ENCODE measurements at places on chromosomes 7 and 10. TPM values are rescaled to one million over a fixed set of nuclear protein-coding genes. Genes with fewer than 3 reads are reported as not detected.
A peak's percentile ranks its signal among the peaks of the same experiment; 100 is the strongest.

- DNase-seq, result peak; percentile 68
These were observed 51.7 kb downstream of the HSPA12A start for GRCh38 chr10:116690356-116691322.

GRCh38 chr10:20004087-20004523 is 187.9 kb downstream of the PLXDC2 start:
- DNase-seq, result peak; percentile 86

DNA sequence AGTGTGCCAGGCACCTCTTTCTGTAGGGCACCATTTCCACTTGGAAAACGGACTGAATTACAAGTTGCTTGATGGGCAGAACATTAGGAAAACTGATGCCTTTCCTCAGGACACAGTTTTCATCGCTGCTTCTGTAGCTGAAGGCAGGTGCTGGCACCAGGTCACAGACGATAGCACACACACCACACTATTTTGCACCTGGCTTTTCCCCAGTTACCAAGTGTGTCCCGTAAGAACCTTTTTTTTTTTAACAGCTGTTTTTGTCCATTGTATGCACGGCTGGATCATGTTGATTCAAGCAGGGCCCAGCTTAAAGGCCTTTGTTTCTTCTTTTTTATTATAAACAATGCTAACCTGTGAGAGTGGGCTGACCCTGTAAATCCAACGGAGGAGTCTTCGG is 1.3 kb upstream of the GET4 start:
- no peak for DNase-seq

- DNase-seq, result no peak
These were observed 83.4 kb downstream of the MDFIC start for GRCh38 chr7:115005251-115005650.

Gene NEURL1
- total RNA-seq, result 0.37 TPM

- DNase-seq, result no peak
These were observed 162.8 kb upstream of the KCND2 start for GRCh38 chr7:120110169-120110568.

Gene FAM25A
- not detected for total RNA-seq

Gene WEE2
- total RNA-seq, result not detected

Gene LGI1
- total RNA-seq, result 2.6 TPM

DNA sequence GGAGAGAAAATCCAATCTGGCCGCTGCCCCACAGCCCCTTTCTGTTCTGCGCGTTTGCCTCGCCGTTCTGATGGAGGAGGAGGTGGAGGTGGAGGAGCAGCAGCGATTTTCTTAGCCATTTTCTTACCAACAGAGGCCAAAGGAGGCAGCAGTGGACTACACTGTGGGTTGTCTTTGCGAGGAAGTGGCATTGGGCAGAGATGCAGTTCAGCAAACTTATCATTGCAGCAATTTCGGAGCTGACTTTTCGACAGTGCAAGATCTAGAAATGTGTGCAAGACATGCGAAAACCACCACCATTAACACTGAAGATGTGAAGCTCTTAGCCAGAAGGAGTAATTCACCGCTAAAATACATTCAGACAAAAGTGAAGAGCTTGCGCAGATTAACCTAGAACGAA is 1.9 kb upstream of the ARL4A start:
- no peak for DNase-seq

DNA sequence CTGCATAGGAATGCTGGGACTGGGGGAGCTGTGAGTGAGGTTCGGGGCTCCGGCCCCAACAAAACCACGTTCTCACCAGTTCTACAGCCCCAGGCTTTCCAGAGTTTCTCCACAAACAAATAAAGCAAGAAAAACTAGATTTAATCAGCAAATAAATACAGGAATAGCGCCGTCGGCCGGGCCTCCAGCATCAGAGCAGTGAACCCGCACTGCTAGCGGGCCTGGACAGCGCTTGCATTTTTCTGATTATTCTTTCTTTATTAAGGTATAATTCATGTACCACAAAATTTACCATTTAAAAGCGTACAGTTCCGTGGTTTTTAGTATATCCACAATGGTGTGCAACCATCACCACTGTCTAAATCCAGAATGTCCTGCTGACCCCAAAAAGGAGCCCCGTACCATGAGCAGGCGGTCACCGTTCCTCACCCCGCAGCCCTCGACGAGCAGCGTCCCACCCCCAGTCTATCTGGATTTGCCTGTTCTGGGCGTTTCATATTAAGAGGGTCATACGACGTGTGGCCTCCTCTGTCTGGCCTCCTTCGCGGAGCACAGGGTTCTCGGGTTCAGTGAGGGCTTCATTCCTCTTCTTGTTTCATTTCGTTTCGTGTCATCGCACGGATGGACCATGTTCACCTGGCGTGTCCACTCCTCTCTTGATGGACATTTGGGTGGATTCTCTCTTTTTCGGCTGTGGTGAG is 35.5 kb upstream of the FOXL3 start:
- peak; percentile 34 for DNase-seq

DNA sequence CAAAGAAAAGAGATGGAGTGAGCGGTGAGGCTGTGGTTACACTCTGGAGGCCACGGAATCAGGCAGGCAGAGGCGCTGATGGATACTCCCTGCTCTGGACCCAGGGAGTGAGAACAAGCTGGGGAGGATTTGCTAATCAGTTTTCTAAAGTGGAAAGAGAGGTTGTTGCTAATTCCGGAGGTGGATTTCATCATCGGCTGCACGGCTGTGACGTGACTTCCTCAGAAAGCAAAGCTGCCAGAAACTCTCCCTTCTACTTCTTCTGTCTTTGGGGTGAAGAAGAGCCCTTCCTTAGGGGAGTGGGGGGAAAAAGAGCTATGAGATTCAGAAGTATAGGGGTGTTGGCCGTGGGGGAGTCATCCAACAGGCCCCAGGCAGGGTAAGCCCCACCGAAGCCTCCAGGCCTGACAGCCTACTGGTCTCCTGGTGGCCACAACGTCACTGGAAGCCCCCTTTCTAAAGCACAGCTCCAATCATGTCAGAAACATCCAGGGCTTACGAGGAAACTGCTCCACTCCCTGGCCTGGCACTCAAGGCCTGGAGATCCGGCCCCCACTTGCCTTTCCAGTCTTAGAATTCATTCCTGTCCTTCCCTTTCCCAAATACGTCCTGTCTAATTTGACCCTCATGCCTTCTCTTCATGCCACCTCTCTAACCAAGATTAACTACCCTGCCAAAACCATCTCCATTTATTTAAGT is 114.5 kb downstream of the HIP1 start:
- peak; percentile 85 for DNase-seq

DNA sequence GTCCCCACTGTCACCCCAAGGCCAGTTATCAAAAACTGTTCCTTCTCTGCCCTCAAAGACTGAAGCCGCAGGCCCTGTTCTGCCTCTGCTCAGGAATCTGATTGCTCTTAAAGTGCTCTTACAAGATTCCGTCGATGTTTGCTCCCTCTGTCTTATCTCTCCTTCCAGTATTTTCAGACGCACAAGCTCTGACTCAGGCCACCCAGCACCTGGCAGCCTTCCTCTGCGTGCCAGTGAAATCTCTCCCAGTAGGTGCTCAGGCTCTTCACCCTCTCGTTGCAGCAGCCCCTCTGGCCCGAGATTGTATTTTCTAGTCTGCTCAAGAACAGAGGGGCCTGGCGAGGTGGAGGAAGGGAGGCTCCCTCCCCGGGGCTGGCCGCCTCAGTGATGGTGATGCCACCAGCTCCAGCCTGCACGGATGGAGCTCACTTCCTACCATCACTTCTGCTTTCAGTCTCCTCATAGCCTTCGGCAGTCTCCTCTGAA is 276.2 kb downstream of the USP6NL start:
- DNase-seq, result no peak

DNA sequence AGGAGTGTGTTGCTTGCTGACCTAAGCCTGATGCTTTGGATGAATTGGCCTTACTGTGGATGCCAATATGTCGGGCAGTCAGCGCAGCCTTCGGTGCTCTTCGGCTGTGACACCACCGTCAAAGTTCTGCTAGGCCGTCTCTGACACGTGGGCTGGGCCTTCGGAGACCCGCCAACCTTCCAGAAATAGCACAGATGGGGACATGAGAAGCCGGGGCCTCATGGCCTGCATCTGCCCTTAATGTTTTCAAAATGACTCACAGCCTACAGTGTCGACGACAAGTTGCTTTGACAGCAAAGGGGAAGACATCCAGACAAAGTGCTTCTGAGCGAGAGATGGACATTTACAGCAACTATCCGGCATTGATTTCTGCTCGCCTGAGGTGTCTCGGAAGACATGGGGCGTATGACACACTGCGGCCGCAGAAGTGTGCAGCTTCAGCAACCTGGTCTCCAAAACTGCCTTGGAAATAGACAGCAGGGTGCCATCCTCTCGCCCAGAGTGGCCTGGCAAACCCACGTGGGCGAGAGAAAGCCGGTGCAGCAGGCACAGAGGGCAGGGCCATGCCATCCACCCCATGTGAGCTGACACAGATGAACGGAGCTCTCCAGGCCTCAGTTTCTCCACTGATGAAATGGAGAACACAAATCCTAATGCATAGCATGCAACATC is 94.0 kb upstream of the PPP2R2D start:
- peak; percentile 55 for DNase-seq

Gene PSD
- 0.83 TPM for total RNA-seq

GRCh38 chr10:127346604-127347003 is 150.2 kb upstream of the INSYN2A start:
- DNase-seq, result no peak

GRCh38 chr7:95594185-95594584 is 2.1 kb downstream of the PDK4 start:
- DNase-seq, result no peak

Gene C7orf33
- total RNA-seq, result not detected

GRCh38 chr7:91875851-91876250 is 4.7 kb downstream of the MTERF1 start:
- no peak for DNase-seq

DNA sequence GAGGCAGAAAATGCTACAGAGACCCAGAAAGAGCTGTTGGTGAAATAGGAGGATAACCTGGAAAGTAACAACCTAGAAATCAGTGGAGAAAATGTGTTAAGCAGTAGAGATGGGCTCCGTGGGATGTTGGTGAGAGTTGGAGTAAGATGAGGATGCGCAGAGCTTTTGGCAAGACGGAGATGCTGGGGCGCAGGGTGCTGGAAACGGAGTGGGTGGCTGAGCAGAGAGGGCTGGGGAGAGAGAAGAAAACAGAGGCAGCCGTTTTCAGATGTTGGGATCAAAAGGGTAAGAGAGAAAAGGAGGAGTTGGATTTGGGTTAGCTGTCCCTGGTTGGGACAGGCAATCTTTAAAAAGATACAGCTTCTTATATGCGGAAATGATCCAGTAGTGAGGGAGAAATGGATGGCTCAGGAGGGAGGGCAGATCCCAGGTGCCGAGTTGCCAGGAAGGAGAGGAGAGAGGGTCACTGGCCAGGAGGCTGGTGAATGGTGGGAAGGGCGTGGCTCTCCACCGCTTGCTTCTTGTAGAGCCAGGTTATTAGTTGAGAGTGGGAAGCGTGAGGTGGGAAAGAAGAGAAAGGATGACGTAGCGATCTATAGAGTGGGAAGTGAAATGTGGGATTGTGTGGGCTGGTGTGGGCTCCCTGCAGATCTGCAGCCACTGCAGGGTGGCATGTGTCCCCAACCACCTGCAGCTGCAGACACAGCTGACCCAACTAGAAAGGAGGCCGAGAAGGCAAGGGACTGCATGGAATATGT is 182.2 kb upstream of the SVIL start:
- DNase-seq, result no peak

Data from posterior vena cava (tissue), 2 donors.